Progenitor cell of endocrine pancreas (in vitro differentiated cells): ENCODE measurements at places on chromosomes 2 and 18. TPM values are rescaled to one million over a fixed set of nuclear protein-coding genes. Genes with fewer than 3 reads are reported as not detected.

DNA sequence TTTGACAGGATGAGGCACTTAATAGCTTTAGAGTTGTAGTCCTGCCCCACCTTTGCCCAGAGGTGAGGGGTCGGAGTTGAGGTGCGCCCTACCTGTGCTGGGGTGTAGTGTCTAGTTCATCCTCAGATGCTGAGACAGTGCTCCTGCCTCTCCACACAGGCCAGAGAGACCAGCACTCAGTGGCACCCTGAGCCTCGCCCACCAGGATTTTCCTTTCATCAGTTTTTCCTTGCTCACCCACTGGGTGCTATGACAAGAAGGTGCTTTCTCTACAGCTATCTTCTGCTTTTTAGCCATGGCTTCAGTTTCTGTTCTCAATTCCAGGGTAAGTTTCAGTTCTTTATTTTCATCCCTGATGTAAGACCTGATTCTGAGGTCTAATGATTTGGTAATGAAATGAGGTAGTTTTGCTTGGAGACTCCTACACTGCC lies 16.8 kb upstream of the TMEM131 start:
- no peaks in the 10 kb centered on the region for H3K4me1 ChIP-seq
- DNase-seq, result no peak
- no peaks in the 10 kb centered on the region for H3K27me3 ChIP-seq
- no peaks in the 10 kb centered on the region for H3K36me3 ChIP-seq
- H3K4me3 ChIP-seq, result no peak overlapping the region
- no peak overlapping the region for H3K27ac ChIP-seq

DNA sequence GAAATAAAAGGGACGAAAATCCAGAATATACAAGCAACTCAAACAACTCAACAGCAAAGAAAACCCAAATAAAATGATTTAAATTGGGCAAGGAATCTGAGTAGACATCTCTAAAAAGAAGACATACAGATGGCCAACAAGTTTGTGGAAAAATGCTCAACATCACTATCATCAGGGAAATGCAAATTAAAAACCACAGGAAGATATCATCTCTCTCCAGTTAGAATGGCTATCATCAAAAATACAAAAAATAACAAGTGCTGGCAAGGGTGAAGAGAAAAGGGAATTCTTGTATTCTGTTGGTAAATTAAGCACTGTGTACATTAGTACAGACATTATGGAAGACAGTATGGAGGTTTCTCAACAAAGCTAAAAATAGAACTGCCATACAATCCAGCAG lies 80.0 kb downstream of the RAB31 start:
- DNase-seq, result no peak
- no peaks in the 10 kb centered on the region for H3K27me3 ChIP-seq
- no peak overlapping the region for H3K4me3 ChIP-seq
- H3K27ac ChIP-seq, result no peak overlapping the region
- H3K36me3 ChIP-seq, result no peaks in the 10 kb centered on the region

The TMEM247 gene
- total RNA-seq, result not detected in 2 replicates

DNA sequence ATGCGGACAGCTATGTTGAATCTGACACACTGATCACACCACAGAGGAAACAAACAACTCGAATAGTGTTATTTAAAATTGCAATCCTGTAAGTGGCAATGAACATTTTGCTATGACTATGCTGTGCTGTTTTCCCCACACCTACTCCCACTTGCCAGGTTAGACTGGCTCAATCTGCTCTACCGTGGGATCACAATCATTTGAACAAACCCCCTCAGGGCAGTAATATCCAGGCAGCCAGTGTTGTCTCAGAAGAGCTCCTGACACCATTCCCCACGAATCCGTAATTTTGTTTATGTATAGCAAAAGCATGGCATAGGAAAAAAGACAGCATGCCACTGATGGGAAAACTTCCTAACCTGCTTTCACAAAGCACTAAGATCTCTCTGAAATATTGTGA lies 284.3 kb downstream of the ERBB4 start:
- no peaks in the 10 kb centered on the region for H3K36me3 ChIP-seq
- H3K27me3 ChIP-seq, result no peaks in the 10 kb centered on the region
- H3K27ac ChIP-seq, result no peak overlapping the region
- DNase-seq, result no peak
- H3K4me3 ChIP-seq, result no peak overlapping the region

- peaks cover 1% of the 10 kb centered on the region for H3K4me1 ChIP-seq
- DNase-seq, result no peak
- no peaks in the 10 kb centered on the region for H3K36me3 ChIP-seq
- no peak overlapping the region for H3K27ac ChIP-seq
- peaks cover 24% of the 10 kb centered on the region for H3K27me3 ChIP-seq
These were observed 142.9 kb upstream of the ZNF521 start for GRCh38 chr18:25494888-25495287.

DNA sequence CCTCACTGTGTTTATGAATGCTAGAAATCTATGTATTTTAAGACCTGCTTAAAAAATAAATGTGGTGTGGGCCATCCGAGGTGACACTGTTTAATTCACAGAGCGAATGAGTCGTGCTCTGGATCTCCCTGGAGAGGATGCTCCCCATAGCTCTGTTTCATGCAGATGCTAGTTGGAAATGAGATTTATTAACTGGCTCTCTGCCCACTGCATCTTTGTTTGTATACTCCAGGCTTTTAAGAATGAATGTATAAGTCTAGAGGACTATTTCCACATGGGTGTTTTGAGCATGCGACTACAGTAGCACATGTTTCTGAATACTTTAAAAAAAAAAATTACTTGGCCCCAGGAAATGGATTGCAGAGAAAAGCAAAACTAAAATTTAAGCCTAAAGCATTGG lies 3.9 kb downstream of the MAPRE2 start:
- no peaks in the 10 kb centered on the region for H3K27me3 ChIP-seq
- no peak for DNase-seq
- H3K36me3 ChIP-seq, result peaks cover 3% of the 10 kb centered on the region
- no peak overlapping the region for H3K27ac ChIP-seq
- peaks cover 47% of the 10 kb centered on the region for H3K4me1 ChIP-seq
